ENCODE measurements at places on chromosomes 12 and 14.
A peak's percentile ranks its signal among the peaks of the same experiment; 100 is the strongest.

DNA sequence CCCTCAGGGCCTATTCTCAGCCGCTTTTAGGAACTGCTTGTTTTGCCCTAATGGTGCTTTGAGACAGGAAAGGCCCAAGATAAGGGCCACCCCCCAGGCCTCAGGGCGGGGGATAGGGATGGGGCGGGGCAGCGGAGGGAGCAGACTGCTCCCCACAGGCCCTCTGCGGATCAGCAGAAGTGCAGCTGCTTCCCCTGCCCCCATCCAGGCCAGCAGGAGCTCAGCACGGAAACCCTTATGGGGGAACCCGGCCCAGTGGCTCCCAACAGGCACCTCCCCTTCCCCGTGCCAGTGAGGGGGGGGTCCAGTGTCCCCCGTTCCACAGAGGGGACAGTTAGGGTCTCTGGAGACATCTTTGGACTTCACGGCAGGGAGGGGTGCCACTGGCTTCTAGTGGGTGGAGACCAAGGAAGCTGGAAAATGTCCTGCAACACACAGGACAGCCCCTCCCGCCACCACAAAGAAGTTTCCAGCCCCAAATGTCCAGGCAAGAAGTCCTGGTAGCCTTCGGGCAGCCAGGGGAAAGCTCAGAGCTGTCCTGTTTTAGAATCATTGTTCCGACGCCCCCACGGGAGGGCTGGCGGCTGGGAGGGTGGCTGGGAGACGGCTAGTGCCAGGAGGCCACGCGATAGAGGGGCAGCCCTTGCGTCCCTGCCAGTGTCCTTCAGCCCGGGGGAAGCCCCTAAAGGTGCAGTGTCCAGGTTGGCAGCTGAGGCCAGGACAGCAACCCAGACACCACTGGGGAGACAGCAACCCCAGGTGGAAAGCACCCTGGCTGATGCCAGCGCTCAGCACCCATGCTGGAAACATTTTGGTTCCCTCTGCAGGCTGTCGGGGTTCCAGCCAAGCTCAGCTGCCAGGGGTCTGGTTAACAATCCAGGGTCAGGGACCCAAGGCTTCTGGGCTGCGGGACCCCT lies 10.4 kb upstream of the GPR132 start:
- DNase-seq: no peak

DNA sequence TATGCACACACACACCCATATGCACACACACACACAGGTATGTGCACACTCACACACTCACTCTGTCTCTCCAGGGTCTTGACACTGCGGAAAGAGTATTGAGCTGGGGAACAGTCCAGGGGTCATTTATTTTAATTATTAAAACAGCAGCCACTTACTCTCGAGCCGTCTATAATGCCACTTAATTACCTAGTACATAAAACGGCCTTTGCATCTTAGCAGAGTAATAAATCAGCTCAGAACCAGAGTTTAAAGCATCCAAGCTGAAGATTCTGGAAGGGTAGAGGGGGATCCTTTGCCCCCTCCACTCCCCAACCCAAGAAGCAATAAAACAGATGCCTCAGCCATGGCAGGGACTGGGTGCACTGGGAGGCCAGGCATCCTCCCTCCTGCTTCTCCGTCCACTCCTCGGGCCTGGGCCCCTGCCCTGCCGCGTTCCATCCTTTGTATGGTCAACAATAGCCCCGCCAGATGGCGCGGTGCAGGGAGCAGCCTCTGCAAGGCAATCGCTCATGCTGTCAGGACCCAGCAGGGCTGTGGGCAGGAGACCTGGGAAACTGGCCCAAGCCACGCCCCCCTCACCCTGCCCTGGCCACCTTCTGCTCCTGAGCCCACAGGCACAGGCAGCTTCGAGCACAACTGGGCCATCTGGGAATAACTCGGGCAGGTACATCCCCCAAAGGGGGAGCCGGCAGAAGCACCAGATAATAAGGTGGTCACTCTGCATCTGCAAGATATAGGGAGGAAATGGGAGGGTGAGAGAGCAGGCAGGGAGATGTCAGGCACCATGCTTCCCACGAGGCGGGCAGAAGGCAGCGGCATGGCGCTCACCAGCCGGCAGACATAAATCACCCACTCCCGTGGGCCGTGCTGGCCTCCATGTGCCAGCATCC lies 40.9 kb downstream of the CCDC85C start:
- DNase-seq: no peak

GRCh38 chr12:101570047-101570446 lies 24.7 kb upstream of the MYBPC1 start:
- no peak for DNase-seq

GRCh38 chr12:74620921-74621320 lies 83.3 kb downstream of the ATXN7L3B start:
- DNase-seq: no peak

GRCh38 chr14:20454516-20455354 lies at the start of the genes APEX1 and OSGEP:
Gene APEX1, plus strand, starts transcription at chr14:20455226. Its CDS starts 420 bp downstream, at chr14:20455646.
Gene OSGEP, minus strand, starts transcription at chr14:20454812. Its CDS starts 129 bp downstream, at chr14:20454683.
- DNase-seq: peak; percentile 84

GRCh38 chr14:68195126-68195525 lies 375.5 kb downstream of the RAD51B start:
- DNase-seq: no peak

GRCh38 chr14:34956931-34957330 lies 25.9 kb upstream of the SRP54 start:
- DNase-seq: no peak

- no peak for DNase-seq
These were observed 55.6 kb downstream of the GPR65 start for GRCh38 chr14:88060576-88060975.

- DNase-seq: no peak
These were observed 51.6 kb upstream of the CRY1 start for GRCh38 chr12:107144990-107145389.

DNA sequence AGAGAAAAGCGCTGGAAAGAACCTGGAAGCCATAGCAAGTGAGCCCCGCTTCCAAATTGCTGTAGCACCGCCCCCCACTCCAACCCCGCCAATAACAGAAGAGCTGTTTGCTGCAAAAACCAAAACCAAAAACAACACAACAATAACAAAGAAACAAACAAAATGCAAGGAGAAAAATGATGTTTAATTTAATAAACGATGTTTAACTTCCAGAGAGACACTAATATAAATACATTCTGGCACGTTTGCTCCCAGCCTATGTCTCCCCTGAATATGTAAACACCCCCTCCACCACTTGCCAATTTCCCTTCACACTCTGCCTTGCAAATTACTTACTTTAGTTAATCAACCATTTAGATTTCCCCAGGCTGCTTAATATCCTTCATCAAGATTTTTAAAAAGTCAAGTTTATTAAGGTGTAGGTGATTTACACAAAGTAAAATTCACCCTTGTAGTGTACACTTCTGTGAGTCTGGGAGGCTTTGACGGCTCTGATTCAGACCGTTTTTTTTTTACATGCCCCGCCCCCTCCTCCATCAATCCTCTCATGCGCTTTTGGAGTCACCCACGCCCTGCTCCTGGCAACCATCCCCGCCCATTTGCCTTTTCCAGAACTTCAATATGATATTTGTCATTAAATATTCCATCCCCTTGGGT lies 482 bp upstream of the IFI27L2 start:
- DNase-seq: no peak

- DNase-seq: no peak
These were observed 18.0 kb upstream of the DLK1 start for GRCh38 chr14:100708425-100709288.

DNA sequence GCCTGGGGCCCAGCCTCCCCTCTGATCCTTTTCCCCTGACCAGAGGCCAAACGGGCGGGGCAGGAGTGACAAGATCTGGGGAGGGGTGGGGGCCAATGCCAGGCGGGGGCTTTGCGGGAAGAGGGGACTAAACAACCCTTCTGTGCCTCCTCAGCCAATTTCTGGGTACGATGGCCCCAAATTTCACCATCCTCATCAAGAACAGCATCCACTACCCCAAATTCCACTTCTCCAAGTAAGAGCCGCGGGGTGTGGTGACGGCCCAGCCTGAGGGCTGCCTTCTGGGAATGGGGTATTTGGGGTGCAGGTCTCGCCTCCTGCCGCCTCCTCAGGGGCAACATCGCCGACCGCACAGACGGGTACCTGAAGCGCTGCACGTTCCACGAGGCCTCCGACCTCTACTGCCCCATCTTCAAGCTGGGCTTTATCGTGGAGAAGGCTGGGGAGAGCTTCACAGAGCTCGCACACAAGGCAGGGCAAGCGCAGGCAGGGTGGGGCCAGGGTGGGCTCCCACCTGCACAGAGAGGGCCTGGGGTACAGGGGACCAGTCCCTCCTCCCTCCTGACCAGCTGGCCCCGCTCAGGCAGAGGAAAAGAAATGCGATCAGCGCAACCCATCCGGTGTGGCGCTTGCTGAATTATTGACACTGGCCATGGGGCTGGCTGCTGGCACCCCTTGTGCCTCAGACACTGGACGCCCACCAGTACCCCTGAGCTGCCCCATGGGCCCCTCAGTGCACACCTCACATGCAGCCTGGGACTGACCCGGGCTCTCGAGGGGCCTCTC lies 1.7 kb downstream of the P2RX2 start:
- no peak for DNase-seq

DNA sequence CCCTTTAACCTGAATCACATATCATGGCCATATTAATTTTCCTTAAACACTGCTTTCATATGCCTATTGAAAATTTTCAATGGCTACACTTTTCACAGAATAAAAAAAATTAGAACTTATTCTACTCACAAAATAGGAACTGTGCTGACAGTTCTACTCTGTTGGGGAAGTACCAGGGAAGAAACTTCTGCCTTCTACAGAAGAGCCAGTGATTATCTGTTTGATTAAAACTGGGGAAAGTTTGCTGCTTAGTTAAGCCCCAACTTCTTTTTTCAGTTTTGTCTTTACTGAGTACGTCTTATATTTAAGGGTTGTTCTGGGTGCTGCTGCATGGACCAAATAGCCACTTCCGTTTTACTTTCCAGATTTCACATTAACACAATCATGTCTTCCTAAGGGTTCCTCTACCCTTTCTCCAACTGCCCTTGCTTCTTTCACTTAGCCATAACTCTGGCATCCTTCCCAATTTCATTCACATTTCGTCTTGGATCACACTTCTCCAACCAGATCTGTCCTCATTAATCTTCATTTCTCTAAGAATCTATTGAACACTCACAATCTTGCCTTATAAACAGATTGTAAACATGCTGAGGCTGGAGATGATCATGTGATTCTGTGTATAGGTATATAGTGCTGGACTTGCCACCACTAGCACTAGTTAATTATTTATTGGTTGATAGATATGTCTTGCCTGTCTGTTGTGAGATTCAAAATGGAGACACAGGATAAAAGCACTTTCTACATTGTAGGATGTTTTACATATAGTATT lies 1.9 kb upstream of the SEL1L start:
- no peak for DNase-seq

DNA sequence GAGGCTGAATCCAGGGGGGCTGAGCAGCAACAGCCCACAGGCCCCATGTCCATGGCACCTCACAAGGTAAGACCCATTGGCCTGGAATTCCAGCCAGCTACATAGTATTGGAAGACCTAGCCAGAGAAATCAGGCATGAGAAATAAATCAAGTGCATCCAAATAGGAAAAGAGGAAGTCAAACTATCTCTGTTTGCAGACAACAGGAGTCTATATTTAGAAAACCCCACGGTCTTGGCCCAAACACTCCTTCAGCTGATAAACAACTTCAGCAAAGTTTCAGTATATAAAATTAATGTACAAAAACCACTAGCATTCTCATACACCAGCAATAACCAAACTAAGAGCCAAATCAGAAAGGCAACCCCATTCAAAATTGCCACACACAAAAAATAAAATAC lies 16.9 kb downstream of the PDE6H start:
- no peak for DNase-seq

GRCh38 chr12:122031342-122032216 lies 9.9 kb downstream of the BCL7A start:
- DNase-seq: peak; percentile 20

- no peak for DNase-seq
These were observed 112.6 kb downstream of the KCNK10 start for GRCh38 chr14:88210426-88210825.

DNA sequence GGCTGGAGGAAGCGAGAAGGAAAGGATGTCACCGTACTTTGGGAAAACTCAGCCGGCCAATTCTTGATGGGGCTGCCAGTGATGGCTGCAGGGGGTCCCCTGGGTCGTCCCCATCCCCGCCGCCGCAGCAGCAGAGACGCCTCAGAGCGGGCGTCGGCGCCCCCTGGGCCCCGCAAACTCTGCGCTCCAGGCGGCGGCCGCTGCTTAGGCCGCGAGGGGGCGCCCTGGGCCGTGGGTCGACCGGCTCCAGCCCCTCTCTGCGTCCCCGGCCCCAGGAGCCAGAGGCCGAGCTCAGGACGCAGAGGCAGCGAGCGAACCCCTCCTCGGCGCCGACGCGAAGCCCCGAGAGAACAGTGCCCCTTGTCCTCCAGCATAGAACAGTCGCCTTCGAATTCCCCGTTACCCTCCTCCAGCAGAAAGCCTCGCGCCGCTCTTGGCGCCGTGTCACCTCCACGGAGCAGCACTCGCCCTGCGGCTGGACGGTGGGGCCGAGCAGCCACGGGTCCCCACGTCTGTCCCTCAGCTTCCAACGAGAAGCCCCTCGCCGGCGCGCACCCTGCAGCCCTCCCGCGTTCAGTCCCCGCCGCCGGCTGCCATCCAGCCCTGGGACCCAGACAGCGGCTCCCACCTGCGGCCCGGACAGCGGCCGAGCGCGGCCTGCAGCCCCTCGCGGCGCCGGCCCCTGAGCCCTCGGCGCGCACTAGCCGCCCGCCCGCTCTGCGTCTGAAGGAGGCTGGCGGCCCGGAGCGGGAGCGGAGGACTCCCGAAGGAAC lies 106.6 kb downstream of the PRICKLE1 start:
- DNase-seq: peak; percentile 8

- DNase-seq: no peak
These were observed 7.3 kb downstream of the SLC39A9 start for GRCh38 chr14:69405762-69406161.

GRCh38 chr12:82182601-82183190 lies 175.5 kb downstream of the CCDC59 start:
- no peak for DNase-seq

DNA sequence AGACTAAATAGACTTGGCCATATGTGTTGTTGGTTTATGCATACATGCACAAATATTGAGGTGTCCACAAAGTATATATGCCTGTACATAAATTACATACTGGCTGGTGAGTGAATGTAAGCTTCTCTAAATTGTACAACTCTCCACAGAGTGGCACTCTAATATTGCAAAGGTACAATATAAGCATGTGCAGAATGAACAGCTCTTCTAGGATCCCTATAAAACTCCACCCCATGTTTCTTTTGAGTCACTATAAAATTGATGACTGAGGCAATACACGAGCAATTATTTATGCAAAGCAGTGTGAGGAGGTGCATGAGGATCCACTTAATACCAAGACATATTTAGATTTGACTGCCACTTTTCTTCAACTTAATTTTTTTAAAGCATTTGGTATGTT lies 172.2 kb downstream of the NAV3 start:
- DNase-seq: no peak

GRCh38 chr14:99781091-99781490 lies 12.1 kb upstream of the EML1 start:
- DNase-seq: no peak

DNA sequence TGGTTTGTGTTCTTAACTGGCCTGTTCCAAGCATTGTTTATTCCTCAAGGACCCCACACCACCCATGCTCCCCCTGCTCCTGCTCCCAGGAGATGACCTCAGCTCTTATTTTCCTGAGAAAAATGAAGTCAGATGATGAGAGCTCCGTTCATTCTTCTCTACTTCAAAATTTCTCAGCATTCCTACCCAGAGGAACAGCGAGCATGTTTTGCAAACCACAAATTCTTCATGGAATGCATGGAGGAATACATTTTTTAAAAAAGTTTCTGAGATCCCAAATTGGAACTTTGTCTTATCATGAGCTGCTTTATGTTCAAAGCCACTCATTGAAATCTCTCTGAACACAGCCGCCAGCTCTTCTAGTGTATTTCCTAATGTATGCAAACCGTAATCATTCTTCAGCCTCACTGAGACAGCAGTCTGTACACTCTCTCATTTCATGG lies 44.9 kb downstream of the SYNE2 start:
- DNase-seq: no peak

GRCh38 chr14:101185073-101185835 lies 281.7 kb upstream of the RTL1 start:
- DNase-seq: no peak

All from activated naive CD4-positive, alpha-beta T cell (primary cell).